ENCODE measurements at places on chromosomes 2 and 18. TPM values are rescaled to one million over a fixed set of nuclear protein-coding genes. Genes with fewer than 3 reads are reported as not detected.

GRCh38 chr2:120887320-120887697, 151.6 kb downstream of the GLI2 start:
- no peak for DNase-seq

DNA sequence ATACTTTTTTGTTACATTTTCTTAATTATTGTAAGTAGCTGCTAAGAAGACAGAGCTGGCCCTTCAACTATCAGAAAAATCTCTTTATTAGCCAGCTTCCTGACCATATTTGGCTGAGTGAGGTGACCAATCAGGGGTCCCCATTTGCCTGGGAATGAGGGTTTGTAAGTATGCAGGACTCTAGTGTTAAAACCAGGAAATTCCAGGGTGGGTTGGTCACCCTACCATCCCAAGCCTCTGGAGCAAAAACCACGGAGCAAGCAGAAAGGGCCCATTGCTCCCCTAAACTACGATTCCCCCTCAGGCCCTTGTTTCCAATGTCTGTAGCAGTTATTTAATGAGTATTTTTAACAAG, 165.6 kb upstream of the NCKAP5 start:
- DNase-seq, result no peak

- DNase-seq, result no peak
These were observed 22.6 kb upstream of the FZD5 start for GRCh38 chr2:207792244-207792785.

GRCh38 chr2:233773854-233774253, 4.3 kb upstream of the MROH2A start:
- no peak for DNase-seq

The MPP4 gene
- total RNA-seq, result 0.58 TPM

Data from lower leg skin (tissue), 4 donors.